NK-92 treated with Interleukin-12 subunit alpha and Interleukin-12 subunit beta, amount 100 ng/mL, for 24 hours (cell line): ENCODE measurements at places on chromosomes 3 and 15.

GRCh38 chr3:185992831-185993374, 55.1 kb upstream of the TRA2B start:
- no peak for DNase-seq

- no peak for DNase-seq
Measured at GRCh38 chr3:47961815-47962606, 54.2 kb downstream of the MAP4 start.

GRCh38 chr3:36738702-36739101, 25.7 kb downstream of the DCLK3 start:
- DNase-seq: no peak

- no peak for DNase-seq
Measured at GRCh38 chr15:70376031-70376928, 278.6 kb upstream of the TLE3 start.

- no peak for DNase-seq
Measured at GRCh38 chr3:35064761-35065160, 574.6 kb upstream of the ARPP21 start.

GRCh38 chr3:137131081-137131480, 173.3 kb downstream of the IL20RB start:
- DNase-seq: no peak

DNA sequence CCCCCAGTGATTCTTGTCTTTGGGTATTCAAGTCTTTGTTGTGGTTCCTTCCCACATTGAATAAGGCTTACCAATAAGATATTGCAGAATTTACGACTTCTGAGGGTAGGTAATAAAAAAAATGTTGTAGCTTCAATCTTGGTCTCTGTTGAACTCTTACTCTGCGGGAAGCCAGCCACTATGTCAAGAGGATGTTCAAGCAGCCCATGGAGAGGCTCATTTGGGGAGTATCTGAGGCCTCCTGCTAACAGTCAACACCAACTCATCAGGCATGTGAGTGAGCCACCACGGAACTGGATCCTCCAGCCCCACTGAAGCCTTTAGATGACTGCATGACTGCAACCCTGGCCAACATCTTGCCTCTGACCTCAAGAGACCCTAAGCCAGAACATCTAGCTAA, 3.2 kb upstream of the TBC1D23 start:
- DNase-seq: no peak

GRCh38 chr15:64763021-64763420, 12.4 kb downstream of the RBPMS2 start:
- no peak for DNase-seq

DNA sequence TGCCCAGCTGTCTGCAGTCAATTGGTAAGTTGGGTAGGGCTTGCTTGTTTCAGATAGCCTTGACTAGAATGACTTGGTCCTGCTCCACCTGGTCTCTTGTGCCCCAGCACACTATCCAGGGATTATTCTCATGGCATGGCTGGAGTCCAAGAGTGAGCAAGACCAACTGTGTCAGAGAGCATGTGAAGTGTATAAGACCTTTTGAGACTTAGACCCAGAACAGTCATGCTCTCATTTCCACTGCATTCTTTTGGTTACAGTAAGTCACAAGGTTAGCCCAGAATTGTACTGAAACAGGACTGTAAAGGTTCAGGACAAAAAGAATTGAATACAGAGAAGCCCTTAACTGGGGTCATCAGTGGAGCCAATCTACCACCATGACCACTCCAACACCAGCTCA, 650.8 kb upstream of the ADAMTS9 start:
- DNase-seq: no peak

DNA sequence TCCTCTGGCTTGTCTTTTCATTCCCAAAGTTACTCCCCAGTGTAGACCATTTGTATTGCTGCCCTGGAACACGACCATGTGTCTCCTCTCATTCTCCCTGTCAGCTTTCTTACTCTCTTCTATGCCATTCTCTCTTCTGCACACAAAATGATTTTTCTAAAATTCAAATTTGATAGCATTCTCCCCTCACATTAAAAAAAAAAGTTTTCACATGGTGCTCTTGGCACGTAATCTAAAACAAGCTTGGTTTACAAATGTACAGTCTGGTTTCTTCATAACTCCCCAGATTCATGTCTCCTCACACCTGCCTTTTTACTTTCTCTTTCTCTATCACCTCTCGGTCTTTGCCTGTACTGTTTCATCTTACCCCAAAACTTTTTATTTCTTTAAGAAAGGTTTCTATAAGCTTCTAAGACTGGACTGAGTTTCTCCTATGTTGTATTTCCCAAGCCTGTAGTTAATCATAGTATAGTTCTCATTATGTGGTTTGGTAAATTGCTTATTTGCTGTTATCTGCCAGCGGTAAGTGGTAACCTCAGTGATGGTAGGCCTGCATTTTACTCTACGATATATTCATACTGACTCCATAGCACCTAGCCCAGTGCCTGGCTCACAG, 31.2 kb downstream of the BCHE start:
- no peak for DNase-seq

- no peak for DNase-seq
Measured at GRCh38 chr15:23536659-23537058, 28.8 kb upstream of the MKRN3 start.

DNA sequence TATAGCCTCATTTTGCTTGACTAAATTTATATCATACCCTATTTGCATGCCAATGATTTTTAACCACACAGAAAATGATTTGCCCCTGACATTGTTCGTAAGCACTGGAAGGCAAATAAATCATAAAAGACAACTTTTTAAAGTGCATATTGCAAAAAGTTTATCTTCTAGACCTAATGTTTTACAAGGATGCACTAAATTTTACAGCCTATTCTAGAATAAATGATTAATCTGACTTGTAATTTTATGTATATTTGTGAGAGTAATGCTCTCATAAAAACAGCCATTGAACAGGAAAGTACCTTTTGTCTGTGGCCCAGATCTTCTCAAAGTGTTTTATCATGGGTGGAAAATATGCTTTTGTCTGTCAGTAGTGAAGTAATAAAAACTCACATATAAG, 546.6 kb downstream of the EPHA3 start:
- DNase-seq: no peak

- DNase-seq: no peak
Measured at GRCh38 chr3:16463119-16463518, 50.4 kb downstream of the RFTN1 start.

DNA sequence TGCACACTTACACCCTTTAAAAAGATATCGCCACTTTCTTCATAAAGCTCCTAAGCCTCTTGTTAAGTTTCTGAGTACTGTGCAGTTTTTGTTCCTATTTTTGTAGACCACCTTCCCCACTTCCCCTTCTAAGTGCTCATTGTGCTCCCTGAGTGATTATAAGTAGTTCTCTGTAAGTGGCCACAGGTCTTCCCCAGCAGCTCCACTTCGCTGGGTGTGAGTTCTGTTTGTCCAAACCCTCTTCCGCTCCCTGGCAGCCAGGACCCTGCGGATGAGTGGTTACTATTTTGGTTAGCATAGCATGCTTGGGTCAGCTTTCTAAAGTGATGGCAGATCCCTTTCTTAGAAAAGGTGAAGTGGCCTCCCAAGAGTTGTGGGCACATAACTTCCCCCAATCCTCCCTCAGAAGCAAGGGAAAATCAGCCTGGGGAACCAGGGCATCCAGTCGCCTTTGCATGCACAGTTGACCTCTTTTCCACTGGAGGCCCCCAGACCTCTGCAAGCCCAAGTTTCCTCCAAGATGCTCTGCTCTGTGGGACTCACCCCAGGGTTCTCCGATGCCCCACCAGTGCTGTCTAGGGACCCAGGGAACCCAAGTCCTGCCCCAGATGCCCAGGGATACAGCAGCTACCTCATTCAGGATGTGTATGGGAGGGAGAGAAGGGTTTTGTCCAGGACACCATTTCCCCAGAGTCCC, 69.6 kb downstream of the ATP10A start:
- DNase-seq: no peak

DNA sequence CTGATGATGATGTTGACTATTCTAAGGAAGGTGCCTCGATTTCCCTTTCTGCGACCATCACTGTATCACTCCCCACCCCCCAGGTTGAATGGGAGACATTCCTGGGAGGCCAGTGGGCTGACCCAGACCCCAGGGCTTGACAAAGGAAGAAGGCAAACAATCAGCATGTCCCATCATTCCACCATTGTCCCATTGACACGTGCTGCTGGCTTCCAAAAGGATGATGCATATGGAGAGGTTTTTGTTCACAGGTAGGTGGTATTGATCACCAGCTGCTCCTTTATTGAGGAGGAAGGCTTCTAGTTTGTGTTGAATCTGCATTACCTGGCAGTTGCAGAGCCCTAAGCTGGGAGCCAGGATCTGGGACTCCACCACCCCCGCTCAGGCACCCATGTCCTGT, 30.4 kb downstream of the RASGRF1 start:
- no peak for DNase-seq

DNA sequence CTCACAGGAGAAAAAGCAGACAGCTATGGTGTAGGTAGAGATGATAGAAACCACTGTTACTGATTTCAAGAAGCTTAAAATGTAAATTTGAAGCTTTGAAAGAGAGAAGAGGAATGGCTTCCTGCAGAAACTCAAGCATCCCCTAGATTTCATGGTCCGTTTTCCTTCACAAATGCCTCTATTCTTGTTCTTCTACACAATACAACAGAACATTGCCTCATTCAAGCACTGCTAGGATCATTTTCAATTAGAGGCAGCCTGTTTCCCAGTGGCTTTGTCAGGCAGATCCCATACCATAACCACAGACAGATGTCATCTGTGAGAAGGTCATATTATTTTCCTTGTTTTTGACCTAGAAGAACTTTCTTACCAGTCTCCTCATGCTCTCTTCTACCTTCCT, 77.9 kb upstream of the SPRED1 start:
- no peak for DNase-seq

DNA sequence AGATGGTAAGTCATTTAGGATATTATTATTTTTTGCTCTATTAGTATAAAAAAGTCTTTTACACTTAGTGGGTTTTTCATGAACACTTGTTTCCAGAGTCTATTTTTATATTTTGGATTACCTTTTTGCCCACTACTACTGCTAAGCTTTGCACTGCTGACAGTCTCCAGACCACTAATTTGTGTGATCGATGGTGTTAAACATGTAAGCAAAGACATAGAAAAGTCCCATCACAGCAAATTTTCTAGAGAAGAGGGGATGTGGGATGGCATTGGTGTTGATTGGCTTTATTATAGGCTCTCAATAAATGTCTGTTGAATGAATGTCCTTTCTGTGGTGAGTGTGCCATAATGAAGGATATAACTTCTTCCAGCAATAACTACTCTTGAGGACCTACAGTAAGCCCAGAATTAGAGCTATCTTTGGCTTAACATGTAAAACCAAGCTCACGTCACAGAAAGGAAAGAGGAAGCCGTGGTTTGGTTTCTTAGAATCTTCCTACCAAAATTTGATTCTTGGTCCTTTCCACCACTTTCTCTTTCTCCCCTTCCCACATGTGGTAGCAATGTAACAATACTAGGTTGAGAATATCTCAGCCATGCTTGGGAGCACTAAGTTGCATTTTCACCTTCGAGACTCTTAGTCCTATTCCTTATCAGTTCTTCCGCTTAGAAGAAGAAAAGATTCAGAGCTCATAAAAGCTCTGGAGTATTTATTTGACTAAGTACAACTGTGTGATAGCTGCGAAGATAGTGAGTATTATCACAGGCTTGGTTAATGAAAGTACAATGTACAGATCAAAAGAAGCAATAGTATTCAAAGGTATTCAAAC, 90.6 kb upstream of the UMPS start:
- no peak for DNase-seq

DNA sequence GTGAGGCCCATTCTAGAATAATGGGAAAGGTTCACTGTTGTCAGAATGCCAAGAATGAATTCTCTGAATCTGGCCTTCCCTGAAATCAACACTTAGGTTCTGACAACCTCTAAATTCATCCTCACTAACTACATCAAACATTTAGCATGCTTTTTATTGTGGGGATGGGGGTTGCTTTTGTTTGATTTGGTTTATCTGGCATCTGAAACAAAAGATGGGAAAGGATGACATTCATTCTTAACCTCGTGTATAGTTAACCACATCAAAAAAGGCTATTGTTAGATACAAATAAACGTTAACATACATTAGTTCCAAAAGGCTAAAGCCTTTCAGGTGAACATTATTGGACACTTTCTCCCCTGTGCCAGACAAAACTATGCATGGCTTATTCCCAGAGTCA, 357.3 kb downstream of the FHIT start:
- no peak for DNase-seq

DNA sequence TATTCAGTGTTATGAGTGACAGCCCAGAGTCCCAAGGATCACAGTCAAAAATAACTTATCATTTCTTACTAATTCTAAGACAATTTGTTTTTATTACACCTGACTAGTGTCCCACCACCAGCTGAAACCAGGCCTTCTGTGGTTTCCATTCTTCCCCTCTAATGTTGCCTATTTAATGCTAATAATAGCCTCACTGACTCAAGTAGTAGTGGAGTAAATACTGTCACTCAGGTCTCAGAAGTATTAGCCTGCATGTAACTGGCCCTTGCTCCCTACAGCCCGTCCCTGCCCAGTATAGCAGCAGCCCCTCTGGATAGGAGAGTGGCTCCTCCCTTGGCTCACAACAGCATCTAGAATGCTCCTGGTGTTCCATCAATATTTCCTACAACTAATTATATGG, 665.5 kb downstream of the NTRK3 start:
- DNase-seq: no peak
